ENCODE measurements at places on chromosomes 7 and 10. TPM values are rescaled to one million over a fixed set of nuclear protein-coding genes. Genes with fewer than 3 reads are reported as not detected.

DNA sequence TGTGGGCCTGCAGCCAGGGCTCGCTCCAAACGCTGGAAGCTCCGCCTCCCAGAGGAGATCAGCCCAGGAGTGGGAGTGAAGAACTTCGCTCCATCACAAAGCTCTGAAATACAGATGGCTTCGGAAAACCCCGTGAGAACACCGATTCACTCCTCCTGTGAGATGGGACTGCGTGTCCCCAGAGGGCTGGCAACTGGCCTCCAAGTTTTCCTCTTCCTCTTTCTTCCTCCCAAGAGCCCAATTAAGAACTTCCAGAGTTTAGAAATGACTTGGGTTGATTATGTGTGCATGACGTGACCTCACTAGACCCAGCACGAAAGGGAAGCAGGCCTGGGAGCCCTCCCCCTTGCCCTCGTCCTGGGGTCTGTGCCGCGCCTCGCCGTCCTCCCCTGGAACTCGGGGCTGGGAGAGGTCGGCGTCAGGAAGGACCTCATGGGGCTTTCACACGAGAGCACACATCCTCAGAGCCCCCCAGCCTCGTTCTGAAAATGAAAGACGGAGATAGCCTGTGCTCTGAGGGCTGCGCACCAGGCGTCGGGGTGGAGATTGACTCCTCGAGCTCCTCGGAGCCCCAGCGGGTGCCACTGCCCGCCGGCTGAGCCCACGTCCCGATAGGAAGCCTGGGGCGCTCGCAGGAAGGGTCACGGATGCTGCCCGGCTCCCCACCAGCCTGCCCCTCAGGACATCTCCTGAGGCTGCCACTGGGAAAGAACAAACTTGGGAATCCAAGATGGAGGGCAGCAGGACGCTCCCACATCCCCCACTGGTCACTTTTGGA lies 37.8 kb downstream of the PTPRN2 start:
- peak; percentile 56 for DNase-seq

DNA sequence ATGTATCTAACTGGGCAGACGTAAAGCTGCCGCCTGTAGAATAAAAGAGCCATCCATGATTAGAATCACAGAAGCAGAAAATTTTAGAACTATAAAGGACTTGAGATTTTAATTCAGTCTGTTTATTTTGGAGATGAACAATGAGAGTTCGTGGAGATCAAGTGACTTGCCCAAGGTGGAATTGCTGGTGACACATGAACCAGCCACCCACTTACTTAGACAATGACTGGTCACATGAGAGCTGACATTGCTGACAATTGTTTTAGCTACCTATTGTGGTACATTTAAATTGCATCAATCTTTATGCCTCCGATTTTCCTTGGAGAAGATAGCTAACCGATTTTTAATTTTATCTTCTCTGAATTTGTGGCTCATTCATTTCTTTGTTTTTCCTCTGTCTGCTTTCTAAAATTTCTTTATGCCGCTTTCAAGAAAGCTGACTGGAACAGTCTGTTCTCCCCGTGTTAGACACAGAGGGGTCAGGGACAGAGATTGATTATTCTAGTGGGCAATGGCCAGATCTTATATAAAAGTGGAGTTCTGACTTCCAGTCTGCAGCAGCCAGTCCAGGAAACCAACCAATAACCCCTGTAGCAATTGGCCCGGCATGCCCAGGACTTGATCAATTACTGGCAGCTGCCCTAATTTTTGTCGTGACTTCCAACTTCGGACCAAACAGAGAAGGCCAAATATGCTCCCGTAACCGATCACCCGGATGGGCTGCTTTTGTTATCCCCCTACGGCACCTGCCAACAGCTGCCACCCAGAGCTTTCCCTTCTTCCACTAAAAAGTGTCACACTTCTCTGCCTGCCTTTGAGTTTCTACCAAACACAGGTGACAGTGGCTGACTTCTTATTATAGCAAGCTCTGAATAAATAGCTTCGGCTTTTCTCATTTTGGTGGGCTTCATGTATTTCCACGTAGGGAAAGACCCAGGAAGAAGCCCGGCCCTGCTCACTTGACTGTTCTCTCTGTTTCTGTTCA lies 241.6 kb downstream of the CAMK1D start:
- no peak for DNase-seq

DNA sequence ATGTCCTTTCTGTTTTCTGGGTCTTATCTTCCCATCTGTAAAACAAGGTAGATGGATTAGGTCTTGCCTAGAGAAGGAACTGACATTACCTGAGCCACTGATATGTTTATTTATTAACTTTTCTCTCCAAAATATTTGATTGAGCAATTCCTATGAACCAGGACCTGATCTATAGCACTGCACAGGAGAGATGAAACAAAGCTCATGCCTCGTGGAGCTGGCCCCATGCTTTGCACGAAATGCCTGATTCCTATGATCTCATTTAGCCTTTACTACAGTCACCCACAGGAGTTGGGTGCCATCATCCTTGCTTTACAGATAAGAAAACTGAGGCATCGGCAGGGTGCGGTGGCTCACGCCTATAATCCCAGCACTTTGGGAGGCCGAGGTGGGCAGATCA lies 48.2 kb upstream of the ZMIZ1 start:
- no peak for DNase-seq

WEE2 gene
- not detected for total RNA-seq

RBP3 gene
- total RNA-seq: not detected

DNA sequence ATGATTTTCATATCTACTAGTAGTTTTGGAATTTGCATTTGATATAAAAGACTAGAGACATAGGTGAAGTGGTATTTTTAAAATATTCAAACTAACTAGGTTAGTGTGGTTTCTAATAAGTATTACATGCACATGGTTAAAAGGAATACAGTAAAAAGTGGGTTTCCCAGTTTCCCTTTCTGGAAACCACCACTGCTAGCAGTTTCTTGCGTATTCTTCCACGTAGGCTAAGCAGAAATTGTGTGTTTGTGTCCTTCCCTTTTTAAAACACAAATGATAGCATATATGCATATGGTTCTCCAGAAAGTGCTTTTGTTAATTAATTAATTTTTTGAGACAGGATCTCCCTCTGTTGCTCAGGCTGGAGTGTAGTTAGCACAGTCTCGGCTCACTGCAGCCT lies 15.4 kb downstream of the NRF1 start:
- no peak for DNase-seq

DNA sequence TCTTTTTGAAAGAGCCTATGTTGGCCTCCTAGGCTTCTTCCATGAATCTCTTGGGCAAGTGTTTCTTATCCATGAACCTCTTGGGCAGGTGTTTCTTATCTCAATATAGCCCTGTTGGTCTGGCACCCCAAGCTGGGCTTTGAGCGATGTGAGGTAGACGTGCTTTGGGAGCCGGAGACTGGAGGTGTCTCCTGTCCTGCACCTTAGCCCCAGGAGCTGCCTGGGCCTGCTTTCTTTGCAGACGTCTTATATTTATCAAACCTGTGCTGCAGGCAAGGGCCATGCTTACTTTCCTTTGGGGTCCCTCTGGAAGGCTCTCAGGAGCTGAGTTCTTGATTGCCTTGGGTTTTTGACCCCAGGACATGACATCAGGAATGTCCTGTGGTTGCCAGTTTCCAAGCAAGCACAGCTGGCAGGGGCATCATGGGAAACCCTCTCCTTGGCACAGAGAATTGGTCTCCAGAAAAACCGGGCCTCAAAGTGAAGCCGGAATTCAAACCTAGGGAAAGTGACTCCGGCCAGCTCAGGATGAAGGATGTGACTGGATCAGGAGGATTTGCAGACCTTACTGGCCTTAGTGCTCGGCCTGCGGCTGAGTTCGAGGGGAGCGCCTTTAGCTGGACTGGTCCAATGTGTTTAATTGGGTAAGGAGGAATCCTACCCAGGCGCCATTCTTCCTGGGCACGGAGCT lies 2.8 kb downstream of the JAKMIP3 start:
- DNase-seq: no peak

OR2A7 gene
- total RNA-seq: 0.37 TPM

DNA sequence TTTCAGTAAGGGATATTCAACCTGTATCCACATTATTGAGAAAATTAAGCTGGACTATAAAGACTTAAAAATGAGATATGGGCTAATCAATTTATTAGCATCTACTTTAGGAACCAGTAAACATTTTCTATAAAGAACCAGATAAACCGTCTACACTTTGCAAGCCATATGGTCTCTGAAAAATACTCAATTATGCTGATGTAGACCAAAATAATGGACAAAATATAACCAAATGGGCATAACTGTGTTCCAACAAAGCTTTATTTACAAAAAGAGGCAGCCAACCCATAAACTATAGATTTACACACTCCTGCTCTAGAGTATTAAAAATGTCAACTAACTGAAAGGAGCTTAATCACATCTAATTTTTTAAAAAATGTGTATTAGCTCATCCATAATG lies 42.3 kb downstream of the TNPO3 start:
- DNase-seq: no peak

DNA sequence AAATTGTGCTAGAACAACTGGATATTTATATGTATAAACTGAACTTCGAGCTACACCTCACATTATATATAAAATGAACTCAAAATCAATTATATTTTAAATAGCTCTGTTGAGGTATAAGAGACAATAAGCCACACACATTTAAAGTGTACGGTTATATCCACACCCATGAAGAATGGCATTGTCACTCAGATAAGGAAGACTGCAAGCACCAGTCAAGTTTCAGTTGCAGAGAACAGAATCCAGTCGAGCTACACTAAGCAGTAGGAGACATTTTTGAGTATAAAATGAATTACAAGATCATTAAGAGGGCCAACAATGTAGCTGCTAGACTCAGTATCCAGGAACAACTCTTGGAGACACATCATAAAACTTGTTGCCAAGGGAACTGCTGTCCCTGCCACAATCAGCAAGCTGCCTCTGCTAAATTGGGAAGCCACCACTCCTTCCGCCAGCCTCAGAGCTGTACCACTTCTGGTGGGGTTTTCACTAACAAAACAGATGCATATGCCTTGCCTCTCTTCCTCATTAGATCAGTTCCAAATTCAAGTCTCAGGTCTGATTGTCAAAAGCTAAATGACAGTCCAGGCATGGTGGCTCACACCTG lies 19.6 kb upstream of the GPNMB start:
- DNase-seq: no peak

DNA sequence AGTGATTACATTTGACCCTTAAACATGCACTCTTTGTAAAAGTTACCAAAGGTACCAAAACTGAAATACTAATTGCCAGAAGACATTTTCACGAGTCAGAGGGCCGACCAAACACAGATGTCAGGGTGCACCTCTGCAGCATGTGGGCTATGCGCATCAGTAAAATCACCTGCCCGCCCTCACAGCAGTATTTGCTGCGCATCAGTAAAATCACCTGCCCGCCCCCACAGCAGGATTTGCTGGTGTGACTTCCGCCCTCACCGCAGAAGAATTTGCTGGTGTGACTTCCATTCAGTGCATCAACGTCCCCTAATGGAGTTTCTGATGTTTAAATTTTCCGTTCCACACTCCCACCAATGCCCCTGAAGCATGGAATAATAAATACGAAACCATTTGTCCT lies 202.9 kb downstream of the PTPRN2 start:
- no peak for DNase-seq

DNA sequence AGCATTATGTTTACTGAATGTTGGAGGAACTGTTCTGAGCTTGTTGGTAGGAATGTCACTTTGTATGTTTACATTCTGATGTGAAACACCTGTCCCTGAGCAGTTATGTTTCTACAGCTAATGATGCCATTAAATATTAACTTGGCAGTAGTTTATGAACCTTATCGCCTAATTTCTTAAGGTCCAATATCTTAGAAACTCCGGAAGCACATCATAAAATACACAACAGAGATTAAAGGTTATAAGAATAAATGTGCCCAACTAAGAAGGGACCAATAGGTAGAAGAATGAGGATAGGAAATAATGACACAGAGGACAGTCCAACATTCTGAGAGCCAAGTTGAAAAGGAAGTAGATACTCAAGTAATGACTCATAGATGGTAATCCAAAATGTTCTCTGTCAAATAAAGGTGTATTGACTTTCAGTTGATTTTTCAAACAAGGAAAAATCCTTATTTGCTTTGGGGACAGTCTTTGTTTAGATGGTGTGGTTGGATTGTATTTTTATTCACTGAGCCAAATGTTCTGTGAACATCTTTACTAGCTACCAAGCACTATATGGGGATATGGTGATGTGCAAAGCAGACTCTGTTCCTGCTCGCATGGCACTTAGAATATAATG lies 31.9 kb downstream of the LCOR start:
- no peak for DNase-seq

- DNase-seq: no peak
Observed at GRCh38 chr7:90624225-90624911, 28.2 kb downstream of the CDK14 start.

- DNase-seq: no peak
Observed at GRCh38 chr7:137755846-137756651, 90.7 kb downstream of the DGKI start.

GRCh38 chr7:82816272-82816671 lies 346.4 kb downstream of the PCLO start:
- no peak for DNase-seq

MAT1A gene
- 0.11 TPM for total RNA-seq

EGR2 gene
- 1.6 TPM for total RNA-seq

NAT16 gene
- total RNA-seq: not detected

HOXA10 gene
- not detected for total RNA-seq

DNA sequence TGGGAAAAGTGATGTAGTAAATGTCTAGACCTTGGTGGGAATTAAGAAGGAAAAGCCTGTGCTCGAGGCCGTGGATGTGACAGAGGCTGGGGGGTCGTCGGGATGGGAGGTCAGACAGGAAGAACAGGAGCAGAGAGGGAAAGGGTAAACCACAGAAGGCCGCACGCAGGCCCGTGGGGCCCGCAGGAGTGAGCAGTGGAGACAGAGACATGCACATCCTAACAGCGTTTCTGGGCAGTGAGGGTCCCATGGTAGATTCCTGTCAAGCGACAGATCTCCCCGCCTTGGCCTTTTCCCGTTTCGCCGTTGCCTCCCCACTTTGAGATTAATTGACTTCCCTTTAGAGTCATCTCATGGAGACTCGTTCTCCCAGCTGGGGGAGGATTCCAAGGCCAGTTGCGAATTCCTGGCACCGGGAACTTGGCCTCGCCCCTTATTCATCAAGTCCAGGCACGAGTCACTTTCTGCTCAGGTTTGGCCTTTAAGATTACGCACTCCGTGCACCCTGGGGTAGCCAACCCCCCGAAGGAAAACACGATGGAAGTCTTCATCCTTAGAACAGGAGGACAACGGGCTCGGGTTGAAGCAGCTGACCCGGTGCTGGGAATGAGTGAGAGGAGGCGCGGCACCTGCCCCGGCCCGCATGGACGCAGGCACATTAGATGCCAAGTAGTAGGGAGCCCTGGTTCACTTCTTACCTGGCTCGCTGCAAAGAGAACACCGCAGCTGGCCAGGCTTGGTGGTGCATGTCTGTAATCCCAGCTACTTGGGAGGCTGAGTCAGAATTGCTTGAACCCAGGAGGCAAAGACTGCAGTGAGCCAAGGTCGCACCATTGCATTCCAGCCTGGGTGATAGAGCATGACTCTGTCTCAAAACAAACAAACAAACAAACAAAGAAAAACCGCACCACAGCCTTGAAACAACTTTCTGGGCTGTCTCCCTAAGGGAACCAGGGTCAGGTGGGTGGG lies 315.2 kb upstream of the SHH start:
- DNase-seq: no peak

TSC22D4 gene
- total RNA-seq: 44.0 TPM

DNA sequence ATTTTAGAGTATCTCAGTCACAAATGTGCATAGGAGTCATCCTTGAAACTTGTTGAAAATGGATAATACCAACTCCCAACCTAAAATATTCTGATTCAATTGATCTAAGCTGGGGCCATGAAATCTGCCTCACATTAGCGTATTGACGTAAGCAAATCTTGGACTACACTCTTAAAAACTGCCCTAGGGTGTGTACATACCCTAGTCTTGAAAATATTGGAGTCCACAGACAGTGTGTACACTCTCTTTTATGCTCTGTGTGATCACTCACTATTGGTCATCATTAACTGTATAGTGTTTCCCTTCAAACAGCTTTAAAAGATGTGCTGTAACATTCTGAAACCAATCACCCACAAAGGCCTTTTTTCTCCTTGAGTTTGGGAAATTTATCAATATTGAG lies 102.9 kb upstream of the FERD3L start:
- DNase-seq: no peak
